ENCODE measurements at places on chromosomes 11 and 22. TPM values are rescaled to one million over a fixed set of nuclear protein-coding genes. Genes with fewer than 3 reads are reported as not detected.
A peak's percentile ranks its signal among the peaks of the same experiment; 100 is the strongest.

GRCh38 chr11:120527111-120527761 lies 15.7 kb downstream of the GRIK4 start:
- peaks cover 11% of the 10 kb centered on the region for H3K27me3 ChIP-seq
- H3K4me1 ChIP-seq: no peaks in the 10 kb centered on the region

Gene CBLIF
- 0.28 TPM for polyA plus RNA-seq

DNA sequence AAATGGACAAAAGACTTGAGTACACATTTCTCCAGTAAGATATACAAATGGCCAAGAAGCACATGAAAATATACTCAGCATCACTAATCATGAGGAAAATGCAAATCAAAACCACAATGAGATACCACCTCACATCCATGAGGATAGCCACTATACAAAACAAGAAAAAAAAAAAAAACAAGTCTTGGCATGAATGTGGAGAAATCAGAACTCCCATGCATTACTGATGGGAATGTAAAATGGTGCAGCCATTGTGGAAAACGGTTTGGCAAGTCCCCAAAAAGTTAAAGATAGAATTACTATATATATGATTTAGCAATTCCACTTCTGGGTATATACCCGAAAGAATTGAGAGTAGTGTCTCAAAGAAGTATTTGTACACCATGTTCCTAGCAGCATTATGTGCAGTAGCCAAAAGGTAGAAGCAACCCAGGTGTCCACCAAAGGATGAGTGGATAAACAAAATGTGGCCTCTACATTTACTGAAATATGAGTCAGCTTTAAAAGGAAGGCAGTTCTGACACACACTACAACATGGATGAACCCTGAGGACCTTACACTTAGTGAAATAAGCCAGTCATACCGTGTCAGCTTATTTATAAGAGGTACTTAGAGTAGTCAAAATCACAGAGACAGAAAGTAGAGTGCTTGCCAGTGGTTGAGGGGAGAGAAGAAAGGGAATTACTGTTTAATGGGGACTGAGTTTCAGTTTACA lies 146.3 kb downstream of the WNT7B start:
- no peak overlapping the region for H3K4me3 ChIP-seq
- H3K27me3 ChIP-seq: no peaks in the 10 kb centered on the region
- H3K4me1 ChIP-seq: no peaks in the 10 kb centered on the region
- peak overlapping the region; percentile 63 for H3K27ac ChIP-seq
- no peaks in the 10 kb centered on the region for H3K36me3 ChIP-seq

- H3K4me3 ChIP-seq: no peak overlapping the region
- no peak overlapping the region for H3K27ac ChIP-seq
- H3K27me3 ChIP-seq: no peaks in the 10 kb centered on the region
- no peak for DNase-seq
Measured at GRCh38 chr22:22088658-22089458, 106.3 kb upstream of the TOP3B start.

Gene RIMBP3B
- polyA plus RNA-seq: not detected

DNA sequence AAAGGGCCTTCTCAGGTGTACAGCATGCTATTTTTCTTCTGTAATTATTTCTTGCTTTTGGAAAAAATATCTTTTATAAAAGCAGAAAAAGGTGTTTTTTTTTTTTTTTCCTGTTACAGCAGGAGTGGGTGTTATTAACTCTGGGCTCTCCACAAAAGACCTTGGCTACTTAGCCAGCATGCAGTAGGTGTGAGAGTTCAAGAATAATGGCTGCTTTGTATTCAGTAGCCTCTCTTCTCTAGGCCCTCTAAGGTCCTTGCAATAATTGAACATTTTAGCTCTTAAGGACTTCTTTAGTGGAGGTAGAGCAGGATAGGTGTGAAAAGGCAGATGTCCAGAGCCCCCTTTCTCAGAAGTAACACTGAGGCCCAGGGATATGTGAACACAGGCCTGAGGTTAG lies 3.4 kb downstream of the ELF5 start:
- no peak overlapping the region for H3K4me3 ChIP-seq
- no peak overlapping the region for H3K27ac ChIP-seq
- no peak for DNase-seq
- H3K4me1 ChIP-seq: no peaks in the 10 kb centered on the region
- H3K36me3 ChIP-seq: no peaks in the 10 kb centered on the region

All from sigmoid colon (tissue), 7 donors.